ENCODE measurements at places on chromosomes 6 and 20.
A peak's percentile ranks its signal among the peaks of the same experiment; 100 is the strongest.

GRCh38 chr6:8180327-8181159 lies 78.2 kb upstream of the EEF1E1 start:
- no peak for DNase-seq

DNA sequence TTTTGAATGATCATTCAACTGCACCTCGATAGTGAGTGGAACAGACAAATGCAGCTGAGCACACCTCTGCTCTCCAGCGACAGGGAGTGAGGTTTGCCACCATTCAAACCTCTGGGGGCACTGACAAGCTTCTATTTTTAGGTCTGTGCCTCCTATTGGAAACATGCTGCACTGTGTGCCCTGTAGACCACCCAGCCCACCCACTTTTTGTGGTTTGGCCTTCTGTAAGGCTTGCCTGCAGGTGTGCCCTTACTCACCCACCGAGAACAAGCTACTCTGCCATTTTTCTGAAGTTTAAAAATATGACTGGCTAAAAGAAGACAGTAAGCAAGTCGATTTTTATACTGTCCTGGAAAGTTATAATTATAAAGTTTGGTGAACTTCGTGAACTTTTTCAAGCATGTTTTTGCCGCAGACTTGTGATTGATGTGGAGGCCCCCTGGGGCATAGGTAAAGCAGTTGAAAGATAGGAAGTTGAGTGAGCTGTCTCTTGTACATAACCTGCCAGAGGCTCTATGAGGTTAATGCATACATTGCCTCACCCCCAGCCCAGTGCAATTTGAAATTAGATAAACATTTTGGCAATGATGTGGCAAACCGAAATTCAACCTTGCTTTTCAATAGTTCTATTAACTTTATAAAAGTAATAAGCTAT lies 53.8 kb downstream of the ADGRG6 start:
- no peak for DNase-seq

DNA sequence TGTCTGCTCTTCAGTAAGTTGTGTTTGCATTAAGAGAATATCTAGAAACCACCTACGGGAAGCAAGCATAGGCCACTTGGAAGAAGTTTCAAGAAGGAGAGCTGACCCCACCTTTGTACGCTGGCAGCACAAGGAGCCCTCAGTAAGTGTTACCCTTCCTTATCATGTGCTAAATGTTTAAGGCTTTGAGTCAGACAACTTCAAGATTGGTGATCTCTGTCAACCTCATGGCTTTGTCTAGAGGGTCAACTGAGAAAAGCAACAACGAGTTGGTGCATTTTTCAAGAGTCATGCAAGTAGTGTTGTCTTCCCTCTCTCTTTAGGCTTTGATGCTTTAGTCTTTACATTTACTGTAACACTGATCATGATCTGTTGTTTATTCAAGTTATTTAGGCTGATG lies 53.2 kb upstream of the SPTLC3 start:
- no peak for DNase-seq

DNA sequence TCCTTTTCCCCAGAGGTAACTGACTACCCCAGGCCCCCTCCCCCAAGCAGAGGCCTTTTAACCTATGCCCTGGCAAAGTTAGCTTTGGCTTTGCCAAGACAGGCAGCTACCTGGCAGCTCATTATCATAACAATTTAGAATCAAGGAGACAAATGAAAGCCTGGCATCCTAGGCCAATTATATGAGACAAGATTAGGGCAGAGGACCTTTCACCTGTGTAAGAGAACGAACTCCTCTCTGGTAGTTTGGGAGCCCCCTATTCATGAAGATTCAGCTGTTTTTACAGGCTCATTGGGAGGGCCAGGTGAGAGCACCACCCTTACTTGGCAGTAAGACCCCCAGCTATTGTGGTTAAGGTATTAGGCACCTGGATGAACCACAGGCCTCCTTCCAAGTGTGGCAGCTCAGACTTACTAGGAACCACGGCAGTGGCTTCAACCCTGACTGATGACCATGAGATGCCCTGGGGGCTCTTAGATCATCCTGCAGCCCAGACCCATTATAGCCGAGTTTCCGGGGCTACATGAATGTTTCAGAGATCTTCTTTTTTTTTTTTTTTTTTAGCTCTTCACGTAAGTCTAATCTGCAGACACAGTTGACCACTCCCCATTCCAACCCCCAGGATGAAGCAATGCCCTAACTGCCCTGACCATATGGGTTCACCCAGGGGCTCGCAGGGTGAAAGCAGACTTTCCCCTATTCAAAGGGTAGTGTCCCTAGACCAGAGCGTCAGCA lies 56.2 kb downstream of the RAB44 start:
- no peak for DNase-seq

DNA sequence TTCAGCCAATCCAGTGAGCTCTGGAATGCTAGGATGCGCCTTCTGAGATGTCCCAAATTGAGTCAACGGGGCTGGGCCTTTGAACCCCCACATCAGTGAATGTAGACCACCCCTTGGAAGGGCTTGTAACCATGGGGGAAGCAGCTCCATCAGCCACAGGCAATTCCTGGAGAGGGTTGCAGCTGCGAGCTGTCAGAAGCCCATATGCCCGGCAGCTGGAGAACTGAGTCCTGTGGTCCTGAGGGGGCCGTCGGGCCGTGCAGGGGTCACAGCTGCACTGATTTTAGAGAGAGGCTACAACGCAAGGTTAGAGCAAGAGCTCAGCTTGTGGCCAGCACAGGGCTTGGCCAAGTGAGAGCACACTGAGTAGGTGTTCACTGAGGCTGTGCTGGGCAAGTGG lies 121.3 kb downstream of the TOX2 start:
- DNase-seq = no peak

- DNase-seq = peak; percentile 84
These were observed at the start of gene HLA-DMB for GRCh38 chr6:32940656-32941213. Gene HLA-DMB, minus strand, starts transcription at chr6:32941028. Its CDS starts 221 bp downstream, at chr6:32940807.

- no peak for DNase-seq
These were observed 720.4 kb upstream of the CHD6 start for GRCh38 chr20:42338294-42339201.

- DNase-seq = no peak
These were observed 73.8 kb upstream of the ISM1 start for GRCh38 chr20:13147071-13147963.

DNA sequence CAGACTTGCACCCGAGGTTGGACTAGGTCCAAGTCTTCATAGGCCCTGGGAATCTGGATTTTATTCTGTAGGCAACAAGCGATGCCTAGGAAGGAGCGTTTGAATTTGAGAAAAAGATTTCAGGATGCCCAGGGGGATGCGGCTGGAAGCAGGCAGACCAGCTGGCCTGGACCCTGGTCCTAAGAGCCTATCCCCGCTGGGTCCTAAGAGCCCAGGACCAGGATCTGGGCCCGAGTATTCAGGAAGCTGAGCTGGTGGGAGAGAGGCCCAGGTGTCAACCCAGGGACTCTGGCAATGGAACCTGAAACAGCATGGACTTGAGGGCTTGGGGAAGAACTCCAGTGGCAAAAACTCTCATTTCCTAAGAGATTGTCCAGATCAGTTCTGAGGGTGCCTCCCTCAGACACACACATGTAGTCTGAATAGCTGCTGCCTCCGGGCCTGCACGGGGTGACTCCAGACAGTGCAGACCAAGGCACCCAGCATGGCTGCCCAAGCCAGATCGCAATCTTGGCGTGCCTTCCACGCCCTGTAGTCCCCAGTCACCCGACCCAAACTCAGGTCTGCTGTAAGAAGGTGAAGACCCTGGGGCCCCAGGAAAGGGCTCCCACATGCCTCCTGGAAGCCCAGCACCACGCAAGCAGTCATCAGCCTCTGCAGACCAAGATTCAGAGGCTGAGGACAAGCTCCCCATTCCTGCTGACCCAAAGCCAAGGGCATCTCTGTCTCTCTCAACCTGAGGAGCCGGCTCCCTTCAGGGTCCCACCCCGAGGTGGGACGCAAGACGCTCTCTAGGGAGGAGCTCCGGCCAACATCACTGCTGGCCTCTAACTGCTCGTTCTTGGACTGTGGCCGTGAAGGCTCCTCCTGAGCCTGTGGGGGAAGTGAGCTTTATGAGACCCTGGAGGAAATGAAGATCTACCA lies 34.4 kb downstream of the RRBP1 start:
- DNase-seq = no peak

- DNase-seq = peak; percentile 29
These were observed 34.2 kb downstream of the NHSL1 start for GRCh38 chr6:138465007-138465645.
